ENCODE measurements at places on chromosomes 7 and 10. TPM values are rescaled to one million over a fixed set of nuclear protein-coding genes. Genes with fewer than 3 reads are reported as not detected.

Gene VPS26A
- 23.1 TPM for polyA plus RNA-seq

Gene FGFR2
- polyA plus RNA-seq = 32.3 TPM

- no peaks in the 10 kb centered on the region for H3K27me3 ChIP-seq
- no peaks in the 10 kb centered on the region for H3K4me1 ChIP-seq
- H3K36me3 ChIP-seq = no peaks in the 10 kb centered on the region
- no peak overlapping the region for H3K4me3 ChIP-seq
Measured at GRCh38 chr7:91336106-91336505, 71.9 kb downstream of the FZD1 start.

DNA sequence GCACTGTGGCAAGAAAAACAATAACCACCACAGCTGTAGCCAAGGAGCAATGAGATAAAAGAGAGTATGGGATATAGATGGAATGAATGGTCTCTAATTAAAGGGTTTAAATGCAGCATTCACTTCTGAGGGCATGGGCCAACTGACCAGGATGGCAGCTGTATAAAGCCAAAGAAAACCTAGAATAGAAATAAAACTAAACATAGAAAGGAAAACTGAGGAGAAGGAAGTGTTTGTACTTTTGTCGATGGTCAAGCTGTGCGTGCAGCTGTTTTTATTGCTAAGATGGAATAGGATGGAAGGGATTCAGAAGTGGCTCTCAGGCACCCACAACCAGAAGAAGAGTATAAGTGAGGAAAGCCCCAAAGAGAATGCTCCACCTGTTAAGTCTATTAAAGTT is 37.9 kb downstream of the ZC3HC1 start:
- no peak overlapping the region for H3K27ac ChIP-seq
- H3K4me3 ChIP-seq = no peak overlapping the region
- no peak for DNase-seq
- H3K27me3 ChIP-seq = no peaks in the 10 kb centered on the region
